ENCODE measurements at places on chromosomes 5 and 9. TPM values are rescaled to one million over a fixed set of nuclear protein-coding genes. Genes with fewer than 3 reads are reported as not detected.

The FOXD4L3 gene
- 0.05 TPM for total RNA-seq

The FAM169A gene
- total RNA-seq, result 0.11 TPM

The PPIC gene
- total RNA-seq, result 56.6 TPM

The SSBP2 gene
- 65.4 TPM for total RNA-seq

The NUTM2F gene
- 0.09 TPM for total RNA-seq

The ANKRD34B gene
- total RNA-seq, result 0.10 TPM

The IFNB1 gene
- total RNA-seq, result 0.43 TPM

The LAMC3 gene
- 0.31 TPM for total RNA-seq
